ENCODE measurements at places on chromosomes 1 and 21. TPM values are rescaled to one million over a fixed set of nuclear protein-coding genes. Genes with fewer than 3 reads are reported as not detected.

DNA sequence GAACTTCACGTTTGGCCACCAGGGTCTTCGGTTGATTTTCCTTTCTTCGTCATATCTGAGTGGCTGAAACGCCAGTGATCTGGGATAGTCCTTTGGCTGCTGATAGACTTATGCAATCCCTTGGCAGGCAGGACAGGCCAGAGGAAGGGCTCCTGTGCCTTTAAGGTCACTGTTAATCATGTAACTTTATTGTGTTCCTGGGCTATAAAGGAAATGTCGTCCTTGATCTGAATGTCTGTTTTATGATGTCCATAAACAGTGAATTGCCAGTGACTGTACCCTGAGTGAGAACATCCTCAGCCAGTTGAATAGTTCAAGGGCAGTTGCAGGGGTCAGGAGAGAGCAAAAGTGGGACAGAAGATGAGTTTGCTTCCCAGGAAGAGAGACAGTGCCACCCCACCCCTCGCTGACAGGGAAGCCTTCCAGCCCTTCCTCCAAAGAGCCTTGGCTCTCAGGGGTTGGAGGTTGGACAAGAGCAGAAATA lies 68.0 kb downstream of the PDE9A start:
- peak; percentile 19 for DNase-seq

GRCh38 chr1:93777255-93777654 lies 95.6 kb upstream of the BCAR3 start:
- DNase-seq: no peak

DNA sequence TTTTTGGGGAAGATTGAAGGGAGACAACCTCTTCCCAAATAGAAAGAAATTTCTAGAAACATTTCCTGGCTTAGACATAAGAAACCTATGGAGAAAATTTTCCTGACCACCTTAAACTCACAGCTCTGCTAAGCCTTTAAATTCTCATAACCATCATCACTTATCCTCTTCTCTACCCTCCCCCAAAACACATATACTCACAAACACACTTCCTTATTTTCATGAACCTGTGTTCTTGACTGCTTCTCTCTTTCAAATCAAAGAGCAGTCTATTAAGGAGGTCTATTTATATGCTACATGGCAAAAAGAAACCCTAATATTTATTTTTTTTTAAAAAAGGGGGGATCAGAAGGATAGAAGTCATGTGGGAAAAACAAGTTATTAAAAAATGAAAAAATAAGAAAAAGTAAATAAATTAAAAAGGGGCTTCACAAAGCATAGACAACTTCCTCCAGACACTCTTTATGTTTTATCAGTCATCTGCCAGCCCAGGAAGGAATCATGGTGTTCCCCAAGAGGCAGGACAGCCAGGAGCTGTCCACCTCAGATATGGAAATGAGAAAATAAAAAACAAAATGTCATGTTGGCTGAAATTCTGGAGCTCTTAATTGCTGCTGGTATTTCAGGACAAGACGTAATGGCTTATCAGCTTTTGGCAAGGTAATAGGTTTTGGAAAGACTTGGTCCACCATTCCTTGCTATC lies 12.8 kb upstream of the RGS2 start:
- DNase-seq: no peak

DNA sequence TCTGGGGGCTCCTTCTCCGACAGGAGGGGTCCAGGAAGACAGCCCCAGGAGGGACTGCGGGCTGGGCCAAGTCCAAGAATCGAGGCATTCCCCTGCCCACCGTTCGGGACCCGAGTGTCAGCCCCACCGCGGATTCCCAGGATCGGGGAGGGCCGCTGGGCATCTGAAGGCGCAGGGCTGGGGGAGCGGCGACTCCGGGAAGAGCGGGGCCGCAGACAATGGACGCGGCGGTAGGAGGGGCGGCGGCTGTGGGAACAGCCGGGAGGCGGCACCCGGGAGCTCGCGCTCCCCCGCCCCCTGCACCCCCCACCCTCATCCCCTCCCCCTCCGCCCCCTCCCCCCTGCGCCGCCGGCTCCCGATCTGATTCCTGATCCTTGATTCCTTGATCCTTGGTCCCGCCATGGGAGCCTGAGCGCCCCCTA lies at the start of gene VANGL2:
Gene VANGL2, plus strand, starts transcription at position 342 of the 423 bp plus-strand sequence. CDS start 15,274 bp downstream, outside the sequence.
- DNase-seq: peak; percentile 29

GRCh38 chr1:229456016-229456415 lies 22.1 kb upstream of the ACTA1 start:
- DNase-seq: no peak

The SMIM11 gene
- 0.15 TPM for total RNA-seq

The PGLYRP3 gene
- not detected for total RNA-seq

The NBPF10 gene
- total RNA-seq: 0.20 TPM

The SYPL2 gene
- total RNA-seq: not detected

The TCEA3 gene
- total RNA-seq: 2.1 TPM

All from HT-29 (cell line).